Astrocyte (in vitro differentiated cells and primary cell): ENCODE measurements at places on chromosomes 2 and 18. TPM values are rescaled to one million over a fixed set of nuclear protein-coding genes. Genes with fewer than 3 reads are reported as not detected.

Gene CFC1
- total RNA-seq: not detected in 2 replicates

Gene HTR2B
- 0.27 TPM in 1 of 2 replicates, not detected in the other for total RNA-seq

Gene GRP
- not detected in 2 replicates for total RNA-seq

Gene CDH20
- total RNA-seq: not detected in 2 replicates

Gene FOXD4L1
- total RNA-seq: not detected in 2 replicates

Gene HOXD10
- not detected in 2 replicates for total RNA-seq

Gene ZC3H6
- 3.9 and 7.4 TPM in 2 replicates for total RNA-seq

Gene GYPC
- 26.5 and 29.3 TPM in 2 replicates for total RNA-seq

Gene FOXI3
- total RNA-seq: 0.60 and 2.3 TPM in 2 replicates

Gene UPP2
- total RNA-seq: not detected in 2 replicates
